Glutamatergic neuron (in vitro differentiated cells): ENCODE measurements at places on chromosomes 1 and 21.

DNA sequence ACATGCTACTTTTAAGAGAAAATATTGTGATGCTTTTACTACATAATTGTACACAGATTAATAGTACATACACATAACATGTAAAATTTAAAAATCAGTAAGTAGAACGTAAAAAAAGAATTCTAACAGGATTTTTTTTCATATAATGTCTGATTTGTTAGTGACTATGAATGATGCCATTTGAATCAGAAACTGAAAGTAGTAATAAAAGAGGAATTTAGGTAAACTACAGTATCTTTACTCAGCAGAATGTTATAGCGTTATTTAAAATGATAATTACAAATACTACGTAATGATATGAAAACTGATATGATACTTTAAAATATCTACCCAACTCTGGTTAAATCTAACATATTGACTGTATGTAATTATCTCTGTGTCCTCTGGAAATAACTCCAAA, 116.1 kb downstream of the DENND1B start:
- no peak for DNase-seq

GRCh38 chr1:186839041-186839400, 10.3 kb downstream of the PLA2G4A start:
- DNase-seq, result no peak

GRCh38 chr1:115543247-115543646, 98.5 kb upstream of the VANGL1 start:
- no peak for DNase-seq

- DNase-seq, result no peak
Observed at GRCh38 chr1:56526571-56527174, 52.7 kb downstream of the PLPP3 start.

GRCh38 chr1:69920426-69920825, 285.0 kb downstream of the LRRC40 start:
- DNase-seq, result no peak

- DNase-seq, result no peak
Observed at GRCh38 chr1:203317429-203318228, 12.3 kb downstream of the BTG2 start.

DNA sequence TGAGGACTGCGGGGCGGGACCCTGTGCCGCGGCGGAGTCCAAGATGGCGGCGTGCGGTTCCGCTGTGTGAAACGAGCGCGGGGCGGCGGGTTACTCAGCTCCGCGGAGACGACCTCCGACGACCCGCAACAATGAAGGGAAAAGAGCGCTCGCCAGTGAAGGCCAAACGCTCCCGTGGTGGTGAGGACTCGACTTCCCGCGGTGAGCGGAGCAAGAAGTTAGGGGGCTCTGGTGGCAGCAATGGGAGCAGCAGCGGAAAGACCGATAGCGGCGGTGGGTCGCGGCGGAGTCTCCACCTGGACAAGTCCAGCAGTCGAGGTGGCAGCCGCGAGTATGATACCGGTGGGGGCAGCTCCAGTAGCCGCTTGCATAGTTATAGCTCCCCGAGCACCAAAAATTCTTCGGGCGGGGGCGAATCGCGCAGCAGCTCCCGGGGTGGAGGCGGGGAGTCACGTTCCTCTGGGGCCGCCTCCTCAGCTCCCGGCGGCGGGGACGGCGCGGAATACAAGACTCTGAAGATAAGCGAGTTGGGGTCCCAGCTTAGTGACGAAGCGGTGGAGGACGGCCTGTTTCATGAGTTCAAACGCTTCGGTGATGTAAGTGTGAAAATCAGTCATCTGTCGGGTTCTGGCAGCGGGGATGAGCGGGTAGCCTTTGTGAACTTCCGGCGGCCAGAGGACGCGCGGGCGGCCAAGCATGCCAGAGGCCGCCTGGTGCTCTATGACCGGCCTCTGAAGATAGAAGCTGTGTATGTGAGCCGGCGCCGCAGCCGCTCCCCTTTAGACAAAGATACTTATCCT, 430 bp downstream of the RBM15 start:
- DNase-seq, result peak; percentile 62

DNA sequence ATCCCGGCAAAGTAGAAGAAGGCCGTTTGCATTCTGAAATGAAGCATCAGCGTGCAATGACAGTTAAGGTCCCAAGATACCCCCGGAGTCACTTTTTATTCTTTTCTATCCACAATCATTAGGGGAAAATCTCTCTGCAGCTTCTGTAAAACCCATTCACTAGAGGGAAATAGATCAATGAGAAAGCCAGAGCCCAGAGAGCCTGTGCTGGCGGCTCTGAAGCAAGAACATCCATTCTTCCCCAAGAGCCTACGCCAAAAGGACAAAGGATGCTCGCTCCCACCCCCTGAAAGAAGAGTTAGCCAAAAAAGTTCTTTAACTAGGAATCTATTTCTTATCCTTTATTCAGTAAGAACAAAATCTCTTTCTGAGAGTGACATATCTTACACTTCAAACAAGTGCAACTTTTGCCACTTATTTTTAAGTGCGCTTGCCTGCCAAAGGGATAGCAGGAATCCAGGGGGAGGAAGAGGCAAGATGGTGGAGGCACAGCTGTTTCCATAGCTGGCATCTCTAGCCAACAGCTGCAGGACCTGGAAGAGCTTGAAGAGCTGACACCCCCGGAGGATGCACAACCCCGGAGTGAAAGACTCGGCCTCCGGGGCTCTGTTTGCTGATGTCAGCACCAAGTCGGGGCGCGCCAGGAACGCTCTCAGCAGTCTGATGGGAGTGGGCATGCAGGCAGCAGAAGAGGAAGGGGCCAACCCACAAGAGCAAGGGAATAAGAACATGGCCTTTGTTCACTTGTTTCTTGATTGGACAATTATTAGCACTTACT, 68.7 kb downstream of the KCNN3 start:
- DNase-seq, result no peak

- no peak for DNase-seq
Observed at GRCh38 chr1:71191520-71191919, 110.7 kb upstream of the ZRANB2 start.

- DNase-seq, result no peak
Observed at GRCh38 chr1:84968101-84968500, 28.8 kb downstream of the MCOLN2 start.
